ENCODE measurements at places on chromosomes 11 and 22.

DNA sequence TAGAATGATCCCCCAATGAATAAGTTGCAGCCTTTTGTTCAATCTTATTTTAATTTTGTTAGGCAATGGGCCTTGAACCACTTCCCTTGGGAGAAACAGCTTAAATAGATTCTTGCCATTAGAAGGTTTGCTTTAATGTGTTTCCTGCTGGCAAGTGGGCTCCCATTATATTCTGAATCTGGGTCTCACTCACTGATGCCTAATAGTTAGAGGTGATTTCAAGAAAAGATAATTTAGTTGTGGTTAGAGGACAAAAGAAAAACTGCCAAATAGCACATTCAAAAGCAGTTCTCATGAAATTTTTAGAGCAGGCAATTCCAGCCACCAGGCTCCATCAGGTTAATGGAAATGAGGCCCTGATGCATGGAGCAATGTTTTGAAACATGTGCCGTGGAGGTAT, 362.6 kb upstream of the CHORDC1 start:
- DNase-seq: no peak

DNA sequence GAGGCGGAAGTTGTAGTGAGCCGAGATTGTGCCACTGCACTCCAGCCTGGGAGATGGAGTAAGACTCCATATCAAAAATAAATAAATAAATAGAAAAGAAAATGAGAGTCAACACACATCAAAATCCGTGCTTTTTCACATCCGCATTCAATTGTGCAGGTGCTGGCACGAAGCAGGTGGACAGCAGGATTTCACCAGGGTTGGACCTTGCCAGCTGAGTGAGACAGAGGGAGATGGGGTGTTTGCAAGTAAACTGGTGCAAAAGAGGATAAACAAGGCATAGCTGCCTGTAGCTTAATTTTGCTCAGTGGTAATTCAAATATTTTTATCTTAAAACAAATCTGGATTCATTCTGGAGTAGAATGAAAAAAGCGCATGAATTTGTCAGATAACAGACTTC, 23.3 kb upstream of the DNAL4 start:
- no peak for DNase-seq

GRCh38 chr11:14894657-14895598, 2.9 kb upstream of the CYP2R1 start:
- no peak for DNase-seq

GRCh38 chr11:704781-705645, 1.0 kb upstream of the EPS8L2 start:
- DNase-seq: no peak

GRCh38 chr11:30025396-30026139, 8.7 kb upstream of the KCNA4 start:
- no peak for DNase-seq

GRCh38 chr11:75100314-75100713, 3.6 kb upstream of the OR2AT4 start:
- DNase-seq: no peak

DNA sequence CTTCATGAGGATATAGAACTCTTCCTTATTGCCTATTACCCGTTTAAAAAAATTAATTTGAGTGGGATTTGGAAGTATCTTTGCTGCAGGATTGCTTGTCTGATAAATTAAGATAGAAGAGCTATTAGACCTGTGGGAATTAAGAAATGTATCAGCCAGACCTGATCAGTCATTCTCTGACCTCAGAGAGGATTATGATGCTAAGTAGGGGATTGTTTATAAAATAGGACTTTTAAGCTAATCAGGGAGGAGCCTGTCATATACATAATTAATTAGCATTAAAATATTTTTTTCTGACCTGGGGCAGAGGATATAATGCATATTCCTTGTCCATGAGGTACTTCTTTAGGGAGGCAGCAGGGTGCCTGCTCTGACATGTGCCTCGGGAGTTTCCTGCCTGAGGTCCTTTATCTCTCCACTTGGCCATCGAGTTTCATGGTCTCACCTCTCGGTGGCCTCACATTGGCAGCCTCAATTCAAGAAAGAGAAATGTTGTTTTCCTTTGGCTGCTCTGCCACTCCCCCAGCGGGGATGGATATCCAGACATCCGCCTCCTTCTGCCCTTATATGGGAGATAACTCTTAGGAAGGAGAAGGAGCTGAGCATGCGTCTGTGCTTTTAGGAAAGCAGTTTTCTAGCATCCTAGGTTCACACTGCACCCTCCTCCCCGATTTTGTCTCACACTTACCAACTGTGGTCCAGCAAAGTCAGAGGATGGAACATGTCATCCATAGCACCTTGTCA, 41.1 kb downstream of the DIXDC1 start:
- no peak for DNase-seq

DNA sequence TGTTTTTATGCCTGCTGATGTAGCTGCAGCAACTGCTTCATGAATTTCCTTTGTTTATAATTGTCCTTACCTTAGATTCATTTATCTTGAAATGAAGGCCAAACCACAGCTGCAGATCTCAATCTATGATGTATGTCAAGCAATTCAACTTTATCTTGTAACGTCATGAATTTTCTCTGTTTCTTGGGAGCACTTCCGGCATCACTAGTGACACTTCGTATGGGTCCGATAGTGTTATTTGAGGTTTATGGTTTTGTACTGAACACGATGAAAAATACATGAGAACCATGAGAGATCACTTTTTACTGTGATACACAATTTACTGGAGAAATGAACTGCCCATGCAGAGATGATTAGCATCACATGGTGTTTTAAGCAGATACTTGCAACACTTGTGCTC, 98.5 kb downstream of the CSTPP1 start:
- DNase-seq: no peak

DNA sequence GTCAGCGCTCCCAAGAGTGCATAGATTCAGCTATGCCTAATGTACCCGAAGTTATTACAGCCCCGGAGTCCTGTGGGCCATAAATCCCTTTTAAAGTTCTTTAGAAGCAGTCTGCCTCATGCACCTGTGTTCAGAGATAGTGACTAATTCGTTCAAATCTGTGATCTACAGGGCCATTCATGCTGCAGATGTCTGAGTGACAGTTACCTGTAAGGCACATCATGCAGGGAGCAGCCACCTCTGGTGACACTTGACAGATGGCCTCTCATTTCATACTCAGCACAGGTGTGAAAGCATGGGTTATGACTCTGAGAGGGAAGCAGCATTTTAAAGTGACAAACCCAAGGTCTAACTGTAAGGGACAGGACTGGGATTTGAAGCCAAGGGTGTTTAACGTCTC, 2.4 kb upstream of the E2F8 start:
- no peak for DNase-seq

DNA sequence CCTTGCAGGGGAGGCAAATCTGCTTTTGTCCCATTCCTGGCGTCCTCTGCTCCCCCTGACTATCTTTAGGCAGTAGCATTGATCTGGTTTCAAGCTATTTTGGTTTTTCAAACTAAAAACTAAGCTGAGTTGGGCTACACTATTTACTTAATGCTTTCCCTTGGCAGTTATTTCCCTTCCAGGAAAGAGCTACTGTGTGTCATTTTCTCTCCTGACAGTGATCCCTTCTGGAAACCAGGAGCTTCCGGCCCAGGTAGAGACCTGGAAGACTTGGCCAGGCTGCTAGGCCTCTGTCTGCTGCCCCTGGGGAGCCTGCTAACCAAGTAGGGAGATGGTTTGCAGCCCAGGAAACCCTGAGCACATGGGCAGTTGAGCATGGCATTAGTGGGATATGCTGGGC, 35.0 kb downstream of the NAV2 start:
- no peak for DNase-seq

GRCh38 chr22:44494497-44494896, 3.5 kb downstream of the RTL6 start:
- no peak for DNase-seq

- no peak for DNase-seq
Measured at GRCh38 chr11:50174975-50175374, 142.3 kb downstream of the OR4C45 start.

DNA sequence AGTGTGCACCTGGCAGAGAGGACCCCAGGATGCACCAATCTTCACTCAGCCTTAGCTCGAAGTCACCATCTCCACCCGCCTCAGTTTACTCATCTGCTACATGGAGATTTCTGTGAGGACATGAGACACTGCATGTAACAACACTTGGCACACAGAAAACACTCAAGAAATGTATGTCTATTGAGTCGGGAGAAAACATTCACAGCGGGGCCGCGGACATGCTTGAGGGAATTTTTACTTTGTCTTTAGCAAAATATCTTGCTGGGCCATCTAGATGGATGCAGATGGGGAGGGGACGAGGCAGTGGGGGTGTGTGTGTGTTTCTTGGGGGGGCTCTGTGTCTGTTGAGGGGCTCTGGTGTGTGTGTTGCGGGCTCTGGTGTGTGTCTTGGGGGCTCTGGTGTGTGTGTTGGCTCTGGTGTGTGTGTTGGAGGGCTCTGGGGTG, 28.4 kb upstream of the RFPL3 start:
- DNase-seq: no peak

GRCh38 chr11:7486781-7487140, 1.5 kb downstream of the OLFML1 start:
- DNase-seq: no peak

GRCh38 chr11:35040221-35040942, 98.6 kb upstream of the CD44 start:
- peak; percentile 29 for DNase-seq

GRCh38 chr11:26011474-26011873, 320.5 kb upstream of the ANO3 start:
- DNase-seq: no peak

- DNase-seq: no peak
Measured at GRCh38 chr11:125091247-125091876, 20.1 kb downstream of the TMEM218 start.

GRCh38 chr11:103798026-103798425, 238.4 kb upstream of the DDI1 start:
- DNase-seq: no peak

- no peak for DNase-seq
Measured at GRCh38 chr11:88152381-88152780, 22.9 kb downstream of the RAB38 start.

GRCh38 chr11:70640408-70640807, 242.1 kb downstream of the CTTN start:
- DNase-seq: no peak

- DNase-seq: no peak
Measured at GRCh38 chr11:47498149-47498548, 49.2 kb upstream of the RAPSN start.

GRCh38 chr22:49234459-49234858, 593.2 kb downstream of the BRD1 start:
- DNase-seq: no peak

GRCh38 chr11:130449996-130450769, 1.7 kb downstream of the ADAMTS15 start:
- no peak for DNase-seq

DNA sequence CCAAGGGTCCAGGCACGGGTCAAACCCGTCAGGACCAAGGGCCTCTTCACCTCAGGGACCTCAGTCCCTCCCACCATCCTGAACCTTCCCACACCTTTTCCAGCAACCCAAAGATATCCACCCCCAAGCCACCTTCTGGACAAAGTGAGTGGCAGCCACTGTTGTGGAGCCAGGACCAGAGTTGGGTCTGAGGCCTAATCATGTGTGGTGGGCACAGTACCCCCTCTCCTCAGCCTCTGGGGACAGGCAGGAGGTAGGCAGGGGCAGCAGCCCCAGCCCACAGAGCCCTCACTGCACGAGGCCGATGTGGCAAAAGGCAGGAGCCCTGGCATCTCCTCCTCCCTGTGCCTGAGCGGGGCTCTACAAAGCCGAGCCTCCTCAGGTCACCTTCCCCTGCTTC, 2.5 kb downstream of the KCNJ11 start:
- DNase-seq: no peak

- DNase-seq: no peak
Measured at GRCh38 chr11:131109257-131109656, 193.0 kb upstream of the SNX19 start.

GRCh38 chr22:38963872-38964271, 6.5 kb downstream of the APOBEC3A start:
- no peak for DNase-seq

- DNase-seq: no peak
Measured at GRCh38 chr11:30002157-30002785, 14.6 kb downstream of the KCNA4 start.

- no peak for DNase-seq
Measured at GRCh38 chr22:46072110-46072881, 78.0 kb upstream of the PPARA start.

DNA sequence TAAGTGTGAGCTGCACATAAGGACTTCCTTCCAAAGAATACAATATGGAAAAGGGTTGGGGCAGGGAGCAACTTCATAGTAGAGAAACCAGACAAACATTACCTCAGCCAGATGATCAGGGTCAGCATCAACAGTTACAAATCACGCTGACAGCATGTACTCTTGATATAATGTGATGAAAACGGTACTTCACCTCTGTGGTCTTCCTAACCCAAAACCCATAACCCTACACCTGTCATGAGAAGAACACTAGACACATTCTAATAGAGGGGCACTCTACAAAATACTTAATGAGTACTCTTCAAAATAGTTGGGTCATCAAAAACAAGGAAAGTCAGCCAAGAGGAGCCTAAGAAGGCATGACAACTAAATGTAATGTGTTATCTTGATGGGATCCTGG, 43.9 kb downstream of the RRAS2 start:
- DNase-seq: no peak

DNA sequence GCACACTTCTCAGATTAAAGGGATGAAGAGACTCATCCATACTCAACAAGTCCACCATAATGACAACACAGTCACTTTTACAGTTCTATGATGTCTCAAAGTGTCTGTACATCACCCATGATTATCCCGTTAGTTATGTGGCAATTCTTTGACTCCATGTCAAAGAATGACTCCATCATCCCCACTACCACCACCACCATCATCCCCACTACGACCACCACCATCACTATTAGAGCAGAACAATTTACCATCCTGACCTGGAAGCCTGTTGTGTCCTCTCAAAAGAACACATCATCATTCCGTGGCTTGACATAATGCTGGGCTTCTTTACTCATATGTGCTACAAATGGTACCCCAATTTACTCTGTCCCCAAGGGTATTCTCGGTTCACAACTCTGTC, 13.7 kb downstream of the PRR5L start:
- DNase-seq: no peak

- no peak for DNase-seq
Measured at GRCh38 chr11:61580271-61580888, 496 bp downstream of the SYT7 start.

DNA sequence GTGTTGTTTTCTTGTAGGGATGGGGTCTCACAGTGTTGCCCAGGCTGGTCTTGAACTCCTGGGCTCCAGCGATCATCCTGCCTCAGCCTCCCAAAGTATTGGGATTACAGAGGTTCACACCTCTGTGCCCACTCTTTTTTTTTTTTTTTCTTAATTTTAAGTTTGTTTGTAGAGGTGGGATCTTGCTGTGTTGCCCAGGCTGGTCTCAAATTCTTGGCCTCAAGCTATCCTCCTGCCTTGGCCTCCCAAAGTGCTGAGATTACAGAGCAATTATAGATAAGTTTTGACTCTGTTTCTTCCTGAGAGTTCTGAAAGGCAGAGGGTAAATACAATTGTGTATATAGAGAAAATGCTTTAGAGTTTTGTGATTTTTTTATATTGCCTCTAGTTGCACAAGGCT, 160.4 kb downstream of the TEAD1 start:
- DNase-seq: no peak

- DNase-seq: no peak
Measured at GRCh38 chr11:21564833-21565682, 627.8 kb upstream of the ANO5 start.

- no peak for DNase-seq
Measured at GRCh38 chr11:16278273-16278672, 78.1 kb downstream of the SOX6 start.
